Dermis microvascular lymphatic vessel endothelial cell (primary cell): ENCODE measurements at places on chromosomes 2 and 18. TPM values are rescaled to one million over a fixed set of nuclear protein-coding genes. Genes with fewer than 3 reads are reported as not detected.

The DOCK10 gene
- total RNA-seq = 4.6 and 6.1 TPM in 2 replicates

The HSPD1 gene
- total RNA-seq = 92.3 and 136 TPM in 2 replicates

The PSMA8 gene
- not detected in 2 replicates for total RNA-seq

The ICA1L gene
- 0.77 and 0.89 TPM in 2 replicates for total RNA-seq

The DUSP2 gene
- 0.26 and 0.76 TPM in 2 replicates for total RNA-seq

The TCF7L1 gene
- total RNA-seq = 4.2 and 6.2 TPM in 2 replicates

The ACVR1C gene
- under 0.01 TPM in 2 replicates for total RNA-seq

The MAPRE3 gene
- 0.64 and 2.0 TPM in 2 replicates for total RNA-seq

The CRIM1 gene
- 375 and 484 TPM in 2 replicates for total RNA-seq

The LYPD1 gene
- total RNA-seq = 0.13 TPM in 1 of 2 replicates, not detected in the other

The GALNT14 gene
- 0.39 and 1.3 TPM in 2 replicates for total RNA-seq

The INPP5D gene
- 29.4 and 45.0 TPM in 2 replicates for total RNA-seq

The ZSWIM2 gene
- total RNA-seq = under 0.01 TPM in 1 of 2 replicates, not detected in the other

The RUFY4 gene
- total RNA-seq = not detected in 2 replicates

The DPP4 gene
- 67.4 and 73.6 TPM in 2 replicates for total RNA-seq

The GLI2 gene
- total RNA-seq = under 0.01 TPM in 2 replicates

The ORC2 gene
- 13.8 and 16.9 TPM in 2 replicates for total RNA-seq

The CTAGE1 gene
- not detected in 2 replicates for total RNA-seq

The GPR17 gene
- total RNA-seq = not detected in 2 replicates

The KCNJ3 gene
- total RNA-seq = not detected in 2 replicates

The TEX44 gene
- total RNA-seq = not detected in 2 replicates

The KLHL14 gene
- total RNA-seq = 0.39 and 1.4 TPM in 2 replicates

The PMAIP1 gene
- 20.9 and 38.1 TPM in 2 replicates for total RNA-seq

The RFTN2 gene
- 9.8 and 10.6 TPM in 2 replicates for total RNA-seq

The EVX2 gene
- total RNA-seq = not detected in 2 replicates

The M1AP gene
- total RNA-seq = not detected in 2 replicates

The UGT1A3 gene
- not detected in 2 replicates for total RNA-seq

The ITGB6 gene
- total RNA-seq = not detected in 2 replicates

The POTEC gene
- not detected in 2 replicates for total RNA-seq

The ORMDL1 gene
- 27.7 and 40.7 TPM in 2 replicates for total RNA-seq

The DCTN1 gene
- 105 and 136 TPM in 2 replicates for total RNA-seq

The PSTPIP2 gene
- 0.63 and 0.64 TPM in 2 replicates for total RNA-seq

The KCNIP3 gene
- total RNA-seq = 0.13 TPM in 2 replicates

The KRTCAP3 gene
- 0.13 and 0.38 TPM in 2 replicates for total RNA-seq

The INSIG2 gene
- 11.9 and 20.5 TPM in 2 replicates for total RNA-seq

The ASB18 gene
- total RNA-seq = not detected in 2 replicates

The MARCHF4 gene
- 0.13 TPM in 2 replicates for total RNA-seq

The KCNF1 gene
- 3.6 and 8.5 TPM in 2 replicates for total RNA-seq

The IL36RN gene
- total RNA-seq = not detected in 2 replicates

The GTF2A1L gene
- 0.13 TPM in 2 replicates for total RNA-seq

The CD226 gene
- 0.76 and 1.5 TPM in 2 replicates for total RNA-seq

The TPO gene
- under 0.01 TPM in 1 of 2 replicates, not detected in the other for total RNA-seq

The HNMT gene
- 3.0 and 3.9 TPM in 2 replicates for total RNA-seq

The CRYBA2 gene
- not detected in 2 replicates for total RNA-seq

The PAPOLG gene
- 10.7 and 16.1 TPM in 2 replicates for total RNA-seq

The TXNL4A gene
- total RNA-seq = 42.0 and 45.3 TPM in 2 replicates

The MPV17 gene
- 40.4 and 52.3 TPM in 2 replicates for total RNA-seq

The PROKR1 gene
- under 0.01 TPM in 2 replicates for total RNA-seq

The DNAJC10 gene
- total RNA-seq = 78.3 and 89.4 TPM in 2 replicates

The CFAP65 gene
- not detected in 2 replicates for total RNA-seq
